ENCODE measurements at places on chromosomes 4 and X.

- peak; percentile 8 for DNase-seq
Observed at GRCh38 chrX:56733459-56734046, 4.5 kb downstream of the NBDY start.

DNA sequence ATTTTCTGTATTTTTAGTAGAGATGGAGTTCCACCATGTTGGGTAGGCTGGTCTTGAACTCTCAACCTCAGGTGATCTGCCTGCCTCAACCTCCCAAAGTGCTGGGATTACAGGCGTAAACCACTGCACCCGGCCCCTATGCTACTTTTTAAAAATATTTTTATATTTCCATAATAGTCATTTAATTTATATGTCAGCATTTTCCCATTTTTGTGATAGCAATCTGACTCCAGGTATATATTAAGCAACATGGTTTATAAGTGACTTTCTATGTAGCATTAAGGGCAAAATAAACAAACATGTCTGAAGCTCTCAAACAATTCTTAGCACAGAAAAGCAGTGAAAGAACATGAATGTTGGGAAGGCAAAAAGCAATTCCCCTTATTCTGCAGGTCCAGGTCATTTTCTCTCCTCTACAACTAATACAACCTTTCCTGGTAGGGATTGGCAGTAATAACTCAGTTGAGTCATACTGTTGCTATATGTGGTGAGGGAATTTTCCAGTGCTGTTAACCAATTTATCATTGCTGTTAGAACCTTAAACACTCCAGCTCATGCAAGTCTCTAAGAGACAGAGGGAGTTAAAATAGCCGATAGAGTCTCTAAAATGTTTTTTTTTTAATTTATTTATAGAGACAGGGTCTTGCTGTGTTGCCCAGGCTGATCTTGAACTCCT is 24.0 kb downstream of the SMIM14 start:
- no peak for DNase-seq

DNA sequence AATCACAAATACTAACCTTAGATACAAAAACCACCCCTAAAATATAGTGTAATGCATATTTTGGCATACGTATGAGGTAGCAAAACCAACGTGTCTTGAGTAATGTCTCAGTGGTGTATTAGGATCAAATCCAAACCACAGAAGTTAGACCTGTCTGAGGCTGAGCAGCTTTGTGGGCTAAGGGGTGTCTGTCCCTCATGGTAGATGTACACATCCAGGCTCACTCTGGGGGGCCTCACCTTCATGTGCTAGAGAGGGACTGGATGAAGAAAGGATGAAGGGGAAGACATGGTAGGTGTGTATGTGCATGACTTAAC is 188.0 kb upstream of the TBC1D9 start:
- no peak for DNase-seq

GRCh38 chrX:2933125-2933900 is 4.2 kb upstream of the ARSD start:
- no peak for DNase-seq

- DNase-seq, result no peak
Observed at GRCh38 chrX:49192722-49193328, 6.7 kb upstream of the PRICKLE3 start.

DNA sequence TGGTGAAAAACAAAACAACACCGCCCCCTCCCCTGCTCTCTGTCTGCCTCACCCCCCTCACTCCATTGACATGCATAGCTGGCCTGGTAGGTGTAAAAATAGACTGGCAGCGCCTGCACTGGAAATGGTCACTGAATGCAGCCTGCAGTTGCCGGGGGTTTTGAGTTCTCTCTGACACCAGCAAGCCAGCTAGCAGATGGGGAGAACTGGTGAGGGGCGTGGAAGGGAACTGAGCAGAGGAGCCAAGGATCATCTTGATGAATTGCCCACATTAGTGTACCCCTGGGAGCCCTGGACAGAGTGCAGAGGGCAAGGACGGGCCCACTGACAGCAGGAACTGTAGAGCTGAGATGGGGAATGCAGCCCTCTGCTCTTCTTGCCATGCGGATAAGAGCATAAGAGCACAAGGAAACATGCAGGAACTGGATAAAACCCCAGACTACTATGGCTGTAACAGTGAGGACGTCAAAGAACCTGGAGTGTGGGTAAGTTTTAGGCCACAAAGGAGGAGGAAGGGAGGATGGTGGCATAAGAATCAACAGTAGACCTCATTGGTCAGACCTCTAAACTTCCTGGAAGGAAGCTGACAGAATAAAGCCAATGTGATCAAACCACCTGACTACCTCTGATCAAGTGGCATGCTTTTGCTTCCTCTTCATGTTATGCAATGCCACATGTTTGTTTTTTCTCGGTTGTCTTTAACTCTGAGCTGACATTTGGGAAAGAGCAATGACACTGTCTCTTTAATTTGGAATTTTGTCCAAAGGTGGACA is 96.3 kb downstream of the ANK2 start:
- no peak for DNase-seq
